ENCODE measurements at places on chromosomes 1 and 21.

DNA sequence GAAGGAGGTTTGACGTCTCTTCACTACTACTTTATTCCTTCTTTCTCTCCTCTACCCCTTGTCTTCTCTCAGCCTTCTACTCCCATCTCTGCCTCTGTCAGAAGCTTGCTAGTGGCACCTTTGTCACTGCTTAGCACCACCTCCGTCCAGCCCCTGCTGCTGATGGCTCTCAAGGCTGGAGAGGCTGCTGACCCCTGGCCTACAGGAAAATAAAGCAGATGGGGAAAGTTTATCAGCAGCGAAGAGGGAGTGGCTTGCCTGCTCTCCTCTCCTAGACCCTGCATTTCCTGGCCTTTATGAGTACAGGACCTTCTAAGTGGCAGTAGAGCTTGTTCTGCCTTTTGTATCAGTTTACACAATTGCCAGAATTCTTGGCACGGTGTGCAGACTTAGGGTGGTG, 27.0 kb downstream of the PROX1 start:
- no peak for DNase-seq

DNA sequence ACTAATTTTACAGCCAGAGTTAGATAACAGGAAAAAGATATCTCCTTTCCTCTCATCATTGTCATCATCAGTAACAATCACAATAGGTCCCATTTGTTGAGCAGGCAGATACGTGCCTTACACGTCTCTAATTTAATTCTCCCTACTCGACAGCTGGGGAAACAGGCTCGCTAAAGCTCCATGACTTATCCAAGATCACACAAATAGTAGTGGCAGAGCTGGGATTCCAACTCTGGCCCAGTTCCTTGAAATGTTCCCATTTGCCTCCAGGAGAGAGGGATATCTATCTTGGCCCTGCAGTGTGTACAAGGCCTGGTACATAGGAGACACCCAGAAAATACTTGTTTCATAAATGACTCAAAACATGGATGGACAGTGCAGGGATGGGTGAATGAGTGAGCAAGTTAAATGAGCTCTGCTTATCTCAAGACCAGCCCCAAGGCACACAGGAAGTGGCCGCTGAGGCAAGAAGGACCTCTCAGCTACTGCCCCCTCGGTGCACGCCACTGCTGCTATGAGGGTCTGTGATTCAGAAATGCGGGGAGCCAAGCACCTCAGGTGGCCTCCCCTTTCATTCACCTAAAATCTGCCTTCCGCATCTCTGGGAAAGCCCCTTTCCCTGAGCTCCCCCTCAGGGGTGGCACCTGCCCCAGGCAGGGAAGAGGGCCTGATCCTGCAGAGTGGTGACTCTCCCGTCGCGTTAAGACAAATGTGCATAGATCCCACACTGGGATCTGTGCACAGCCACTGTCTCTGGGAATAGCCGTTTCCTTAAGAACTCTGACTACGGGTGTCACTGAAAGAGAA, 3.6 kb downstream of the KCNN3 start:
- no peak for DNase-seq

- no peak for DNase-seq
These were observed 124.5 kb upstream of the DPYD start for GRCh38 chr1:98045211-98045766.

GRCh38 chr21:39715804-39716397, 29.1 kb upstream of the IGSF5 start:
- peak; percentile 5 for DNase-seq

- no peak for DNase-seq
These were observed 17.7 kb downstream of the PPP2R5A start for GRCh38 chr1:212302745-212303383.

DNA sequence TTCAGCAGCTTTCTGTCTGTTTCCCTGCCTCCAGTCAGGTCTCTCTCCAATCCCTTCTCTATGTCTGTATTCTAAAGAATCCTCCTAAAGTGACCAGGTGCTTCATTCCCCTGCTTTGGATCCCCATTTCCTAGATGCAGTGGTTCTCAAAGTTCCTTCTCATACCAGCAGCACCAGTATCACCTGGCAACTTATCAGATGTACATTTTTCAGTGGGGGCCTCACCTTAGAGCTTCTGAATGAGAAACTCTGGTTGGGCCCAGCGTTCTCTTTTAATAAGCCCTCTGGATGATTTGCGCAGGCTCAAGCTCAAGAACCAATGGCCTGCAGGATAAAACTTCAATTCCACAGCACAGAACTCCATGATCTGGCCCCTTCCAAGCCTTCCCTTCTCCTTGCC, 25.4 kb upstream of the ARTN start:
- no peak for DNase-seq

- DNase-seq: no peak
These were observed 29.9 kb downstream of the NUAK2 start for GRCh38 chr1:205291596-205291995.

DNA sequence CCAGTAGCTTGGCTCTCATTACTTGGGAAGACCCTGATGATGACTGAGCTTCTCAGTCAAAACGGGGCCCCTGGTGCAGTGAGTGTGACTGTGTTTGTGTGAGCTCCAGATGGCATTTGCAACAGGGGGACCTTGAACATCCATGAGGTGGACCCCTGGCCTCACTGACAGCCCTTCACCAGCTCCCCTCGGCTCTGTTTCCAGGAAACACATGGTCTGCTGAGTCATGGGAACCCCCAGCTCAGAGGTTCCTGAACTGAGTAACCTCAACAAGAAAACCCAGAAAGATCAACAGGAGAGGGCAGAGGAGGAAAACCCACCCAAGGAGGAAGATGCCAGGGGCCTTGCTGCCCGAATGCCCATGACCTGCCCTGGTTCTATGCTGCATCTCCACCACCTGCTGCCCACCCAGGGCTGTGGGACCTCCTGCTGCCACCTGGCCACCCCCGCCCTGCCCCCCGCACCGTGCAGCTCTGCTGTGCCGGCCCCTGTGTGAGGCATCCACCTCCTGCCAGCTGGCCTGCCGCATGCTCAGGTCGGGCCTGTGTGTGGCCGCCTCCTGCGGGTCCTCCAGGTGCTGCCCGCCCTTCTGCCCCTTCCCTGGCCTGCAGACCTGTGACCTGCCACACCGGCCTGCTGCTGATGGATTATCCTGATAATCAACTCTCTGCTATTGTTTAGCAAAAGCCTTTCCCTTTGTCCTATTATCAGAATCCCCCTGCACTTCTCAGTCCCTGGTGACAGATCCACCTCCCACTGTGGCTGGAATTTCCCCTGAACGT, 4.2 kb upstream of the KRTAP12-1 start:
- no peak for DNase-seq

DNA sequence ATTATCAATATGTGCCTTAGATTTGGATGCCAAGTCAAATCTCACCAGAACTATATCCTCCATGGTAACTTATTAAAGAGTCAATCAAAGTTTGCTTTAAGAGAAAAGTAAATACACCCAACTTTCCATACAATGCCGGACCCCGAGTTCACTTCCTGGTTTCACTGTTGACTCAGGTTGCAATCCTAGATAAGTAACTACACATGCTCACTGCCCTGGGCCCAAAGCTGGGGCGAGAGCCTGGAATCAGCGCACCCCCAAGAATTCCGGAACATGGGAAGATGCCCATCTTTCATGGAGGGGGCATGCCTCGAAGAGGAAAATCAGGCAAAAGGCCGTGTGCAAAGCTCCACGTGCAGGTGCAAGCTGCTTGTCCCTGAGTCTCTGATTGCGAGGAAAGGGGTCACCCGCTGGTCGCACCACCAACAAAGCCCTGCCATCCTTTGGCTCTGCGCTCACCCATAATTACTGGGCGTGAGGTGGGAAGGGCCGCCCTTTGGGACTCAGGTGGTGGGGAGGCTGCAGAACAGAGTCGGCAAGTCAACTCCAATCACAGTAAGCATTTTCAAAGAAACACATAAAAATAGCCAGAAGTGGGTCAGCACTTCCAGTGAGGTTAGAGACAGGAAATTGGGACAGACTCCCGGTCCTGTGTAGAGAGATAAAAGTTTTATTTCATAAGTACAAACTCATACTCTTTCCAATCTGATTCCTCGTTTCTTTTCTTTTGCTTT, 167.7 kb downstream of the TOMM20 start:
- DNase-seq: no peak

DNA sequence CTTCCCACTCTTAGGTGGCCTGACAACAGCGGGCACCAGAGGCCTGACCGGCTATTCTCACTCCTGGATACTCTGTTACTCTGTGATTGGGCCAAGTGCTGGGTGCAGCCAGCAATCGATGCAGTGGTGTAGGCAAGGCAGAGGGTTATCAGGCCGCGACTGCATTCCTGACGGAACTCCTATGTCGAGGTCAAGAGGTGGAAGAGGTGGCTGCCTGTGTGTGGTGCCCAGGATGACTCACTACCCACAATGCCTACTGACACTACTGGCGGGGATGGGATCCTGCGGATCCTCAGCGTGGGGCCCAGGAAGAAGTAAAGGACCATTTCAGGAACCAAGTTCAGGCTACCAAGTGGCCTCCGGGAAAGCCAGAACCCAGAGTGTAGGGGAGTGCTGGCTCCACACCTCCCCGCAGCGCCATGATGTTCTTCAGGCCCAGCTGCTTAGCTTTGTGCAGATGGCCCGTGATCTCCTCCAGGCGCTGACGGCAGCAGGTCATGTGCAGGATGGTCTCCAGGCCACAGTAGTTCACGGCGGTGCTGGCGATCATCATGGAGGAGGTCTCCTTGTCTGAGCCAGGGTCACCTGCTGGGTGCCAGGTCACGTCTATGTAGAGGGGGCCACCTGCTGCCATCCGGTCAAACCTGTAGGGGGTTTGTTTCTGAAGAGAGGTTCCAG, 4.9 kb downstream of the MTHFR start:
- no peak for DNase-seq

- DNase-seq: no peak
These were observed 543.6 kb upstream of the B3GALT2 start for GRCh38 chr1:193730017-193730416.

DNA sequence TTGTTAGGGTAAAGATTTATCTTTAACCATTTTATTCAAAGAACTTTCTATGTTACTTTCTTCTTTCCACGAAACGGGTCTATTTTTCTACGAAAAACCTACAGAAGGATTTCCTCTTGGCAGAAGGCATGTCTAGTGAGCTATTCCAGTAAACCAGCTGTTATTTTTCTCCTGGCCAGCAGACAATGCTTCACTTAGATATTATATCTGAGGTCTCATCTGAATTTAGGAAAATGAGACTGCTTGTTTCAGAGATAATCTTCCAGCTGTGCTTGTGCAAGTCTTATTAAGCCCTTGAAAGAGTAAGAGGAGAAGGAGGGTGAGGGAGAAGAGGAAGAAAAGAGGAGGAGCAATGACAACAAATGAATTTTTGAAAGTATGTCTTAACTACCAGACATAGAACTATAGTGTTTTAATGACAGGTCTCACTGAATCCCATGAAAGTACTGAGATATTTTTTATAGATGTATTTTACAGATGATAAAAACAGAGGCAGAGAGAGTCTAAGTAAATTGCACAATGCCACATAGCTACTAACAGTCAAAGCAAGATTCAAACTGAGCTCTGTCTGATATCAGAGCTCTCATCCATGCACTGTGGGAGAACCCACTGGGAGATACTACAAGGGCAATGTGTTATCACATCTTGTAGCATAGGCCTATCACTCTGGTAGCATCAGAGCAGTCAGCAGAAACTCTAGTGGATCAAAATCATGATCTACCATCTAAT, 54.6 kb upstream of the SAMSN1 start:
- DNase-seq: no peak

- DNase-seq: no peak
These were observed 4.2 kb downstream of the STXBP3 start for GRCh38 chr1:108750476-108751181.

- no peak for DNase-seq
These were observed 109.4 kb upstream of the WNT4 start for GRCh38 chr1:22252251-22252650.

DNA sequence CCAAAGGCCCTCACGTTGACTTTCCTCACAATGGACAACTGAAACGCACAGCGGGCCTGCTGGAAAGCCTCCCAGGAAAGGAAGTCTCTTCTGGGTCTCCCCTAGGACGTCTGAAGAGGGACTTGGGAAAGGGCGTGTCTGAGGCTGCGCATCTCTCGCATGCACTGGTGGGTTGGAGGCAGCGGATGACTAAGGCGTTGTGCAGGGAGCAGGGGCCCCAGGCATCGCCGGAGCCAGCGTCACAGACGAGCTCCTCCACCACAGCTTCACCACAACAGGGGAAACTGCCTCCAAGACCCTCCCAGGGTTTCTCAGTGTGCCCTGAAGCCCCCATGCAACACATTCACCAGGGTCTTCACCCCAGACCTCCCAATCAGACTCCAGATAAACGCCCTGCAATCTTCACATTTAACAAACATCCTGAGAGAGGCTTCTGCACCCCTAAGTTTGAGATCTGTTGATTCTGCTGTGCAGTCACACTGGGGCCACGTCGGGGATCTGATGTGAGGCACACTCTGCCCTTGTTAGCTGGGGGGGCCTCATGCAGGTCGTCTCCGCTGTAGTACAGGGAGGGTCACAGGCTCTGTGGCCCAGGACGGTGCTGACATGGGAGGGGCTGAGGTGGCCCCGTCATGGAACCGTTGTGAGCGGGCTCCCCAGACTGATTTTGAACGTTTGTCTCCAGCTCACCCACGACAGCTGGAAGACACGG, 7.0 kb upstream of the TFF1 start:
- no peak for DNase-seq

DNA sequence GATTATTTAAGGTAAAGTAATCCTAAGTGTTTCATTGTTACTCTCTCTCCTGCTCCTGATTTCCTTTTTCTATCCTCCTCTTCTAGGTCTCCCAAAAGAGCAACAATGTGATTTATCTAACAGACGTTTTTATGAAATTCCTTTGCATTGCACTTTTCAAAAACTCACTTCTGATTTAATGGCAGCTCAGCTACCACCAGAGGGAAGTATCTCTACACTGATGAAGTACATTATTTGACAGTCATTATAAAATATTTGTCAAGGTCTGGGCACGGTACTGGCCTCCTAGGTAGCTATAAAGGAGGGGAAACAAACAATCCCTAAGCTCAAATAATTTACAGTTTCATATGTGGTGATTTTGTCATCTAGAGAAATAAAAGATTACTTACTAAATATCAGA, 15.6 kb downstream of the TMPRSS15 start:
- no peak for DNase-seq

DNA sequence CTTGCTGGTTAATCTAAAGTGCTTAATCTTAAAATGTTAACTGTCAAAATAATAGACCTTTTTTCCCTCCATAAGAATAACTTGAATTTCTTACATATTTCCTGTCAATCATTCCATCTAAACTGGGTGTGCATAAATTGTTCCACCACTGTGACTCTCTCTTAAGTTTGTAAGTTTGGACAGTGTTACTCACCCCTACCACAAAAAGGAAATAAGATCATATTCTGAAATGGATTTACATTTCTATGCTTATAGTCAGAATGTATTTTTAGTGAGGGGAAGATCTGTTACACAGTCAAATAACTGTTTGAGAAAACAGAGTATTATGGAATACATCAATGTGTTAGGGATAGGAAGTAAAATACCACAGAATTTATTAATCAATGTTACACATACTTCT, 109.6 kb upstream of the DPYD start:
- no peak for DNase-seq
